ENCODE measurements at places on chromosomes 11 and 22.

DNA sequence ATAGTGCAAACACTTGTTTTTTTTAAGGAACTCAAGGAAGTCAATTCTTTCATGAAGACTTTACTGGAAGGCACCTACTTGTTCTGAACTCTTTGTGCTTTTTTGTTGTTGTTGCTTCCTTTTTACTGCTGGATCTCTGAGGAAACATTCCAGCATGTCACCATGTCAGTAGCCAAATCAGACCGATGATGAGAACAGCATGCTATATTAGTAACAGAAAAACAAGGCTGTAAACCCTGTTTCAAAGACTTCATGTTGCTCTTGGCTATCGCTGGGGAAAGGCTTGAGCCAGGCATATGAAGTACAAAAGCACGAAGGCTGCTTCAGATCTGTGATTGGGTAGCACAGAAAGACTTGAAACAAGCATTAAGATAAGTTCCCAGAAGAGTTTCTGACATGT lies 125.6 kb upstream of the SLC5A12 start:
- no peak for DNase-seq

- no peak for DNase-seq
Observed at GRCh38 chr11:122791411-122791810, 46.9 kb upstream of the CRTAM start.

GRCh38 chr11:27460158-27460978 lies 12.2 kb downstream of the LGR4 start:
- DNase-seq, result no peak

DNA sequence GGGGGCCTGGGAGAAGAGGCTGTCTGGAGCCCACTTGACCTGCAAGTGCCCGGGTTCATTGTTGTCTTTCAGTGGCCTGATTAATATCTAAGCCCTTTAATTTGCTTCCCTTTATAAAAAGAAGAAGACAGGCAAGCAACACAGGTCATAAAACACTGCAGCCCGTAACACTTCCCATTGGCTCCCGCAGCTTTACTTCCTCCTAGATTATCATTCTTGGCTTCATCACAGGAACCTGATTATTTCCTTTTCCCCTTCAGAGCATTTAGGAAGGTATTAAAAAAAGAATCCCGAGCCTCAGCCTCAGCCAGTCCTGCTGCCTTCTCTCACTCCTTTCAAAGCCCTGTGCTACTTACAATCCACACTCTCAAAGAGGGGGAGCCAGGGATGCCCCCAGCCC lies 183.2 kb downstream of the GRIK4 start:
- no peak for DNase-seq

- DNase-seq, result peak; percentile 59
Observed at GRCh38 chr22:45212306-45212709, 28.4 kb downstream of the KIAA0930 start.

DNA sequence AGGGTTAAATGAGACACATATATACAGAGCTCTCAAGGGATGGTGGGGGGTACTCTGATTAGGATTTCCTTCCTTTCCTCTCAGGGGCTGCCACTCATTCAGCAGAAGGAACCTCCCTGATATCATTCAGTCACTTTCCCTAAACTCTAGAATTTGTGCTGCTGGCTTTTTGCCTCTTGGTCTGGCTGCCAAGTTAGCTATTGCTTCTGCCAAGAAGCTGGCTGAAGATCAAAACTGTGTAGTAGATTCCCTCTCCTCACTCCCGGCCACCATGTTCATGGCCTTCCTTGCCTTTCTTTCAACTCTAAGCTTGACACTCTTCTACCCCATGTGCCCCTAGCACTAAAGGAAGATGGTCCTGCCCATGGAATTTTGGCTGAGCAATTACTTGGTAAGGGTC lies 18.7 kb downstream of the SLC6A5 start:
- no peak for DNase-seq

DNA sequence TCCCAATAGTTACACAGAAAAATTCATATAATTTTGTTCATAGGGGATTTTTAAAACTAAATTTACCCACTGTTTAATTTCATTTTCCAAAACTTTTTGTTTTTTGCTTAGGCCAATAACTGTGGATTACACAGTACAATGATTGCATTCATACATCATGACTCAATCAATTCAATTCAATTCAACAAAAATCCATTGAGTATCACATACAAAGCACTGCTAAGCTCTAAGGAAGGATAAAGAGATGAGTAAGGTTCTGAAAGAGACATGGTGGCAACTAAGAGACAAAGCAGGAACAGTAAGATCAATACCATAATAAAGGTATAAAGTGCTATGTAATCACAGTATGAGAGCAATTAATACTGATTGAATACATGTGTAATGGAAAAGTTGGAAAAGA lies 9.4 kb upstream of the LAYN start:
- DNase-seq, result no peak

DNA sequence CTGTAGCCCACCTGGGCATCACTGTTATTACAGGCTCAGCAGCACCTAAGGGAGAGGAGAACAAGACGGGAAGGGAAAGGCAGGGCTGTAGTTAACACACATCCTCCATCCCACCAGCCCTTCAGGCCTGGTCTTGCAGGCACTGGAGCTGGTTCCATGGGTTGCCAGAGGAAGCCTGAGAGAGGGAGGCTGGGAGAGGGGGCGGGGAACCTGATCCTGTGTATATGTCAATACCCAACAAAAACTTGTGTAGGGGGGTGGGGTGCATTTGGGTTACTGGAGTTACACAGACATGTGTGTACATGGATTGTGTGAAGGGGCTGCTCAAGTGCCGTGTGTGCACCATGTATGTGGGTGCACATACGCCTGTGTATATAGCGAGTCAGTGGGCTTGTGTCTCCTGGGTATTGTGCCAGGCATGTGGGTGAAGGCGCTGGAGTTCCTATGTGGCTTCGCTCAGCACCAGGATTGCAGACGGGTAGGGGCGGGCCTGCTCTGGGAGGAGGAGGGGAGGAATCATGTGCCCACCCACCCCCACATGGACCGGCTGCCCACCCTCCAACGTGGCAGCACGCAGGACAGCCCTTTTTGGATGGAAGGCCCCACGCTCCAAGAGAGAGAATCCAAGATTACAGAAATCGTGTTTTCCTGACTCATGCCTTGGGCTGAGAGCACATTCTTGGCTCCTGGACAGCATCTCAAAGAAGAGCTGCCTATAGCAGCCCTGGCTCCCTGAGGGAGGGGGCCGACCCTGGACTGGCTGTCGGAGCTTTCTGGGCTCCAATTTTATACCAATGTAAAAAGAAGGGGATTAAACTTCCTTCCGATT lies 4.2 kb upstream of the SERPINH1 start:
- no peak for DNase-seq

DNA sequence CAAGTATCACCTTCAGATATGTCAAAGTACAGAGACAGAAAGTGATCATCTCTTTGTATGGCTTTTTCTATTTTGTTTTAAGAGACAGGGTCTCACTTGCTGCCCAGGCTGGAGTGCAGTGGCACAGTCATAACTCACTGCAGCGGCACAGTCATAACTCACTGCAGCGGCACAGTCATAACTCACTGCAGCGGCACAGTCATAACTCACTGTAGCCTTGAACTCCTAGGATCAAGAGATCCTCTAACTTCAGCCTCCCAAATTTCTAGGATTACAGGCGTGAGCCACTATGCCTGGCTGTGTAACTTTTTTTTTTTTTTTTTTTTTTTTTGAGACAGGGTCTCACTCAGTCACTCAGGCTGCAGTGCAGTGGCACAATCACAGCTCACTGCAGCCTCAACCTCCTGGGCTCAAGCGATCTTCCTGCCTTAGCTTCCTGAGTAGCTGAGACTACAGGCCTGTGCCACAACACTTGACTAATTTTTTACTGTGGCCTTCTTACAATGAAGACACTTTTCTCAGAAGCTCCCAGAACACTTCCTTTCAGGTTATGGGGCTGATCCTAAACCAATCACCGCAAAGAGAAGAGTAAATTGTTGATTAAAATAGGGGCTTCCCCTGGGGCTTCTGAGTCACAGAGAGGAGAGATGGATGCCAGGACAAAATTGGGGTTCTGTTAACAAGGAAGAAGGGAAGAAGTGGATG lies 9.0 kb upstream of the HIKESHI start:
- no peak for DNase-seq

DNA sequence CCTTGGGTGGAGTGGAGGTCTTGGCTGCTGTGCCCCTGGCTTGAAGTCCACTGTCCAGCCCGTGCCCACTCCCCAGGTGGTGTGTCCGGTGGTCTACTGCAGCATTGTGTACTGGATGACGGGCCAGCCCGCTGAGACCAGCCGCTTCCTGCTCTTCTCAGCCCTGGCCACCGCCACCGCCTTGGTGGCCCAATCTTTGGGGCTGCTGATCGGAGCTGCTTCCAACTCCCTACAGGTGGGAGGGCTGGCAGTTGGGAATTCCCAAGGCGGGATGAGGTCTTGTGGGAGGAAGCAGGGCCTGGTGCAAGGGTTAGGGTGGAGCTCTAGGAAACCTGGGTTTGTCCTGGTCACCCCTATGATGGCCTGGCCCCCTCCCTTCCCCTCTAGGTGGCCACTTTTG lies 8.4 kb upstream of the NLRX1 start:
- no peak for DNase-seq

GRCh38 chr11:47837292-47837691 lies 10.9 kb downstream of the NUP160 start:
- no peak for DNase-seq

- no peak for DNase-seq
Observed at GRCh38 chr11:3859373-3859881, 4.0 kb downstream of the STIM1 start.

DNA sequence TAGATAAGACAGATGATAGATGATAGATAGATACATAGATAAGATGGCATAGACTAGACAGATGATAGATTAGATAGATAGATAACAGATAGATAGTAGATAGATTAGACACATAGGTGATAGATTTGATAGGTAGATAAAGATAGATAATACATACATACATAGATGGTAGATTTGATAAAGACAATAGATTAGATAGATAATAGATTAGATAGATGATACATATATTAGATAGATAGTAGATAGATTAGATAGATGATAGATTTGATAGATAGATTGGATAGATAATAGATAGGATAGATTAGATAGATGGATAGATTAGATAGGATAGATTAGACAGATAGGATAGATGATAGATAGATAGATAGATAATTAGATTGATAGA lies 327.6 kb downstream of the BRD1 start:
- no peak for DNase-seq

DNA sequence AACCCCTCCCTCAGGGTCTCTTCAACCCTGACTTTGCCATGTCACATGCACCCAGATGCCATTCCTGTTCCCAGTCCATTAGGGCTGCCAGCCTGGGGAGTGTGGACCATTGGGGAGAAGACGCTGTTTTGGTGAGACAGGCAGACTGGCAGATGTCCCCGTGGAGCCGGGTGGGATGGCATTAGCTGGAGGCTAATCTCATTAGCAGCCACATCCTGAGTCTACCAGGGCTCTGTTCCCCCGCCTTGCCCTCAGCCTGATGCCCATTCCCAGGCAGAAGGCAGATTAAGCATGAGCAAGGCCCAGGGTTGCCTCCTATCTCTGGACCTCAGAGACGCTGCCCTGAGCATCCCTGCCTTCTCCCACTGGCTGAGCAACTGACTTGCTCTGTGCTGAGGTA lies 46.4 kb upstream of the ALX4 start:
- no peak for DNase-seq

- DNase-seq, result no peak
Observed at GRCh38 chr22:37498289-37498909, 12.2 kb upstream of the MFNG start.

- DNase-seq, result no peak
Observed at GRCh38 chr11:27858866-27859265, 158.6 kb upstream of the BDNF start.

DNA sequence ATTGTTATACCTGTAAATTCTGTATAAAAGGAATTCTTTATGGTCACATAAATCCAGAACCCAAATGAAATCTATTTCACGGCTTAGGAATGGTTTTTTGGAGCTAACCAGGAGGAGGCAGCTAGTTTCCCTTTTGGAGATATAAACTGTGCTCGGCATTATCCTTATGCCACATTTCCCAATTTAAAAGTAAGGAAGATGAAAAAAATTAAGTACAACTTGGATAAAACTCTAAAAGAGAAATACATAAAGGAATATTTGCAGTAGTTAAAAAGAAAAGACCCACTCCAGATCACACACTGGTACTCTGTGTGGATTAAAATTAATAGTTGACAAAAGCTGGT lies 17.7 kb downstream of the DLAT start:
- no peak for DNase-seq

DNA sequence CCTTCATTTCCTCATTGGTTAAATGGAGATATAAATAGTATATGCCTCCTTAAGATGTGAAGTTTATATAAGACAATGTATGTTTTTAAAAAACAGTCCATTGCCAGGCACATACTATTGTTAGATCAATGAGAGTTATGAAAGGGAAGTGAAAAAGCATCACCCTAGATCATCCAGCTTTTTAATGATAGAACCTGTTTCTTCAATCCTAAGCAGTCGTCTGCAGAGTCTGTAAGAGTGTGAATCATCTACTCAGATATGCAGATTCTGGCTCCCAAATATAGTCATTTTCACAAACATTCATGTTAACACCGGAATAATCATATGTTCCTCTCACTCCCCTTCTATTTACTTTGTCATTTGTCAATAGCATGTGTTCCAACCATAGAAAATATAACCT lies 65.3 kb upstream of the SLN start:
- DNase-seq, result no peak

- no peak for DNase-seq
Observed at GRCh38 chr11:35343033-35343598, 76.2 kb downstream of the SLC1A2 start.

- no peak for DNase-seq
Observed at GRCh38 chr11:112886434-112887370, 74.5 kb upstream of the NCAM1 start.

- DNase-seq, result no peak
Observed at GRCh38 chr22:27602390-27602789, 199.2 kb downstream of the MN1 start.

- DNase-seq, result no peak
Observed at GRCh38 chr22:41561335-41561734, 525 bp downstream of the CSDC2 start.

DNA sequence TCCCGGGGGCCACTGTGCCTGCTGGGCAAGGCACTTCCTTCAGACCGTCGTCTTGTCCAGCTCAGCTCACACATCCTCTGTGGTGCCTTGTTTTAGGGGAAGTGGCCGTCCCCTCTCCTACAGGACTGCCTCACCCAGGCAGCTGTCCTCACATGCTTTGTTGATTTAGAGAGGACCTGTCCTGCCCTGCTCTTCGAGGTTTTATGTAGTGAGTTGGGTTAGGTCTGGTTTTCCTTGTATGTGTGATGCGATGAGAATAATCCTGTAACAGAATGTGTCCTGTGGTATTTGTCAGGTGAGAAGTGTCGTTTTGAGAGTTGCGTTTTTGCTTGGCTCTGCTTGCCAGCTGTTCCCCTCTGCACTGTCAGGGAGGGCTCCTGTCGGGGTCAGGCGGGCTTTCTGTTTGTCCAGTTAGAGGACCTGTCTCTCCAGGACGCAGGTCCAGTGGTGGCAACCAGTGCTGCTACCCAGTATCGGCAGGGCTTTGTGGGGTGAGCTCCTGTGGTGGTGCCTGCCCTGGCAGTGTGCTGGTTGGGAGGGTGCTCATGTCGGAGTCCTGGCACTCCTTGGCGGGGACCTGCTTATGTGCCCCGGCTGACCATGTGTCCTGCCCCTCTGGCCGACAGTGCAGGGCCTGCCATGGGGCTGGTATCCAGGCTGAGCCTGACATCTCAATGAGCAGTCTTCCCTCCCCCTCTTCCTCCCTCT lies 41.3 kb downstream of the MUC6 start:
- DNase-seq, result no peak

GRCh38 chr11:30546334-30546733 lies 39.8 kb downstream of the MPPED2 start:
- no peak for DNase-seq

- DNase-seq, result no peak
Observed at GRCh38 chr11:64917663-64917995, 620 bp upstream of the ATG2A start.
